ENCODE measurements at places on chromosomes 12 and 14.

DNA sequence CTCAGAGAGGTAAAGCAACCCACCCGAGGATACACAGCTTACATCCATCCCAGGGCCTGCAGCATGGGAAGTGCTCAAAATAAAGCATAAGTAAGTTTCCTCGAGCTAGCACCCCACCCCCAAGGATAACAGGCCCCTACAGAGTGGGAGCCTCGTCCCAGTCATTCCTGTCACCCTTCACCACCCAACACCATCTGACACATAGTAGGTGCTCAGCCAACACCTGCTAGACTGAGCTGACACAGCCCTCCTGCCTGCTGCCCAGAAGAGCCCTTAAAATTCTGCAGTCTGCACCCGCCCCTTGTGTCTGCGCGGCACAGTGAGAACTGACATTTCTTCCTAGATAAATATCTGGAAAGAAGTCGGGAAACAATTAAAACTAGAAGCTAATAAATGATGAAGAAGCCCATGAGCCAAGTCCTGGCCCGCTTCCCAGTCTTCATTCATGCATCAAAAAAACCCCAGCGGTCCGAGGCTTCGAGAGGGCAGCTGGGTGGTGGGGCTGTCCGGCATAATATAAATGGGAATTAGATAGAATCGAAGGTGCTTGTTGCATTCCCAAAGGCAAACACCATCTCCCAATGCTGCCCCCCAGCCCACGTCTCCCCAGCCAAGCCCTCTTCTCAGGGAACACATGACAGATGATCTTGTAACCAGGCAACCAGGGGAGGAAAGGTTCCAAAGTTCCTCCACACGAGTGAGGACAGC, 76.2 kb downstream of the BCL11B start:
- DNase-seq, result no peak

DNA sequence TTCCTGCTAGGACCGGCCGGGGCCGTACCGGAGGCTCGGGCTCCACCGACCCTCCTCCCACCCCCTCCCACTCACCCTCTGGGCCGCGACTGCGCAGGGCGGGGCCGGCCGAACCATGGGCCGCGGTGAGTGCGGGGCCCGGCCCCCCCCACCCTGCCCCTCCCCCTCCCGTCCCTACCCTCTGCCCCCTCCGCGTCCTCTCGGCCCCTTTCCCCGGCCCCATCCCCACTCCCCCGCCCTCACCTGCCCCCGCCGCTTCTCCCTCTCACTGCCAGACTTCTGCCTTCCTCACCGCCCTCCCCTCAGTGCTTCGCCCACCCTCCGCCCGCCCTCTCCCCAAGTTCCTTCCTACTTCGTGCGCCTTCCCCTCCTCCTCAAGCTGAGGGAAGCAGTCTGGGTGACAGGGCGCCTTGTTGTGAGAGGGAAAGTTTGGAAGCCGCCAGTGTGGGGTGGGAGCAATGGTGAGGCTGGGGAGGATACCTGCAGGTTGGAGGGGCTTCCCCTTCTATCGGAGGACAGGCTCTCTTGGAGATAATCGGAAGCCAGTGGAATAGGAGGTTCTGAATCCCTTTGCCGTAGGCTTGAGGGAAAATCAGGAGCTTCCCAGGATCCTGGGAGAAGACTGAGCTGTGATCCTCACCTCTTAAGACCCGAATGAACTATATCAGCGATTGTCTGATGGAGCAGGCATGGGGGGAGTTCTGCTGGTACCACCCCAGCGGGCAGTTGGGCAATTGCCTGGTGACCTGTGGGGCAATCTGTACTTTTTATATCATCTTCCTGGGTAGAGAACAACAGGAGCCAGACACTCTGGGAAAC, 472 bp downstream of the MBD6 start:
- DNase-seq, result peak; percentile 36

GRCh38 chr12:117889098-117889497, 79.7 kb downstream of the KSR2 start:
- no peak for DNase-seq

DNA sequence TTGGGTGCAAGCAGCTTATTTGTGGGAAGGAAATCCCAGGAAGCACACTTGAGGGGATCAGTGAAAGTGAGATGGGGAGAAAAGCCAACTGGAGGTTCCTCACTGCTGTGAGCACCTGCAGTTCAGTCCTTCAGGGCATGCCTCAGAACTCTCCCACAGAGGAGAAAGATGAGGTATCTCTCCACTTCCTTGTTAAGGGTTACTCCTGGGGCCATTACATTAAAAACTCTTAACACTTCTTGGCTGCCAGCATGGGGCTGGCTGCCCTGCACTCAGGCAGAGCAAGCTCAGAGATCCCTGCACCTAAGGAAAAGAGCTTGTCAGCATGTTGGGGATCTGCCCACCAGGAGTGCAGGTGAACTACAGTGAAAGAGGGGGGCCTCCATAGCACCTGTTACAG, 28.8 kb downstream of the FERMT2 start:
- DNase-seq, result no peak

DNA sequence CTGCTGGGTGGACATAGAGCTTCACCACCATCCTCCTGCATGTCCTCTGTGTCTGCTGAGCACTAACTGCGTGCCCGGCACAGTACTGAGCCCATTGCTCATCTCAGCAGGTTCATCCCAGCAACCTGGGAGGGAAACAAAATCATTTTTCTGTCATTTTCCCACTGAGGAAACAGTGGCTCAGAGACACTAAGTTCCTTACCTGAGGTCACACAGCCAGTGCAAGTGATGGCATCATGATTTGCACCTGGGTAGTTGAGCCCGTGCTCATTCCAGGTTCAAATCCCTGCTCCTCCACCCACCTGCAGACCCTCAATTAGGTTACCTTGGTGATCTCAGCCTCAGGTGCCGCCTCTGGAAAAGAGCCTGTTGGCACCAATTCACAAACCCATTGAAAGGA, 23.4 kb downstream of the RNFT2 start:
- DNase-seq, result no peak

- DNase-seq, result no peak
Measured at GRCh38 chr12:14927267-14927666, 11.1 kb downstream of the ERP27 start.

GRCh38 chr12:125245581-125246557, 180.6 kb downstream of the AACS start:
- no peak for DNase-seq

DNA sequence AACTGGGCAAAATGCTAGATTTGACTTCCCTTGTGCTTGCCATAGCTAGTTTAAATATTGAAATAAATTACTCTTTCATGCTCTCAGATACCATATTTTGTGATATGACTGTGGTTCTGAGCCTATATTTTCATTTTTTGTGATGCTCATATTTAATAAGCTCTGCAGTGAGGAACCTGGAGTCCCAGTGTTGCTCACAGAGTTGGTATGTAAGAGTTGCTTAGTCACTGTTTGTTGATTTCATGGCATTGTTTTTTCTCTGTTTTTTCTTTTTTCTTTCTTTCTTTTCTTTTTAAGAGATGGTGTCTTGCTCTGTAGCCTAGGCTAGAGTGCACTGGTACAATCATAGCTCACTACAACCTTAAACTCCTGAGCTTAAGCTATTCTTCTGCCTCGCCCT, 750.5 kb upstream of the TMEM132C start:
- no peak for DNase-seq

GRCh38 chr12:92062539-92063493, 82.8 kb downstream of the BTG1 start:
- DNase-seq, result no peak

- no peak for DNase-seq
Measured at GRCh38 chr12:121953117-121953692, 34.8 kb downstream of the CFAP251 start.

DNA sequence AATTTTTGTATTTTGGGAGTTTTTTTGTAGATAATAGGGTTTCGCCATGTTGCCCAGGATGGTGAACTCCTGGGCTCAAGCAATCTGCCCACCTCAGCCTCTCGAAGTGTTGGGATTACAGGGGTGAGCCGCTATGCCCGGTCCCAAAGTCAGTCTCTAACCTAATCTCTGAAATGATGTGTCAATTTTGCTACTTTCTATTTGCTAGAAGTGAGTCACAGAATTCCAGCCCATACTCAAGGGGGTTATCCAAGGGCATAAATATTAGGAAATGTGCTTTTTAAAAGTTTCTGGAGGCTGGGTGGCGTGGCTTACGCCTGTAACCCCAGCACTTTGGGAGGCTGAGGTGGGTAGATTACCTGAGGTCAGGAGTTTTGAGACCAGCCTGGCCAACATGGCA, 40.5 kb downstream of the RESF1 start:
- no peak for DNase-seq

DNA sequence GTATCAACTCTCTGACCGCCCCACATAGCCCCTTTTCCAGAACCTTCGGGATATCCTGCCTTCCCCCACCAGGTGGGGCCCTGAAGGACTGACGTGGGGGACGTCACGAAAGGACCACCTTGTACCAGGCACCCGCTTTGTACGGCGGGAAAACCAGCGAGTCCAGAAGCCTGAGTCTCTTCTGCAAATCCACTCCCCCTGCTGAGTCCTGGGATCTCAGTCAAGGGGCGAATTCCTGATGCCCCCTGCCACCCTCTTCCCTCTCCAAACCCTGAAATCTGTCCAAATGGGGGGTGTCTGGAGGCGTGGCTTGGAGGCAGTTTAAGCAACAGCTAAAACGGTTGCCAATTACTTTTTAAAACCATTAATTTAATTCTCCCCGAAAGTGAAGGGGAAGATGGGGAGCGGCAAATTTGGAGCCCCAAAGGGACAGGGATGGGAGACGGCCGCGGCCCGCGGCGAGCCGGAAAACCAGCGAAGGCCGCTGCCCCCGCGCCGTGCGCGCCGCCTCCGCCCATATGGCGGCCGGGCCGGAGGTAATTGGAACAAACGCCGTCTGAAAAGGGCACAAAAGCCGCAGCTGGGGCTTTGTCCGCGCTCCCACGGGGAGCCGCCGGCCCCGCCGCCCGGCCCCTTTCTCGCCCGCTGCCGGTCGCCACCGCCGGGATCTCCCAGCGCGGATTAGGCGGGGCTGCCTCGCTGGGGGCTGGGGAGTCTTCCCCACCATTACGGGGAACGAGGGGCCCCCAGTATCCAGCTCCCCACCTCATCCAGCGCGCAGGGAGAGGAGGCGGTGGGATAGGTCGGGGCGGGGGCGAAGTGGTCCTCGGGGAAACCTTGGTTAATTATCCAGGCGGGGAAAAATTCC, 6.6 kb downstream of the LHX5 start:
- DNase-seq, result no peak

DNA sequence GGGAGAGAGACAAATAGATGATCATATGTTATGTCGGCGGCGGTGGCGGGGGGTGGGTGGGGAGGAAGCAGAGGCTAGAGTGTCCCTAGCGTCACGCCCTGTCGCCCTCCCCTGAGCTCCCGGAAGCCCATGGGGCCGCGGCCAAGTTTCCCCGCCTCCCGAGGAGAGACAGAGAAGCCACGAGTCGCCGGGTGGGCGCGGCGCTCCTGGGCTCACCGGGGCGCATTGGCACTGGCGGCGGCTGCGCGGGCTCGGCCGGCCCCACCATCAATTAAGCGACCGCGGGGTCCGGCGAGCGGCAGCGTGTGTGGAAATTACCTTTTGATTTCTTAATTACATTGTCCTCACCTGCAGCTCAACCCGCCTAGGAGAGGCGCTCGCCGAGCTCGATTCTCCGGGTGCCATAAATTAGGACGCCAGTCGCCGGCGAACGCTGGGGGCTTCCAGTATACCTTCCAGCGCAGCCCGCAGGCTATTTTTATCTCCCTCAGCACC, 119.9 kb upstream of the LHX5 start:
- DNase-seq, result no peak

- DNase-seq, result no peak
Measured at GRCh38 chr14:54462048-54462447, 20.9 kb upstream of the CNIH1 start.

DNA sequence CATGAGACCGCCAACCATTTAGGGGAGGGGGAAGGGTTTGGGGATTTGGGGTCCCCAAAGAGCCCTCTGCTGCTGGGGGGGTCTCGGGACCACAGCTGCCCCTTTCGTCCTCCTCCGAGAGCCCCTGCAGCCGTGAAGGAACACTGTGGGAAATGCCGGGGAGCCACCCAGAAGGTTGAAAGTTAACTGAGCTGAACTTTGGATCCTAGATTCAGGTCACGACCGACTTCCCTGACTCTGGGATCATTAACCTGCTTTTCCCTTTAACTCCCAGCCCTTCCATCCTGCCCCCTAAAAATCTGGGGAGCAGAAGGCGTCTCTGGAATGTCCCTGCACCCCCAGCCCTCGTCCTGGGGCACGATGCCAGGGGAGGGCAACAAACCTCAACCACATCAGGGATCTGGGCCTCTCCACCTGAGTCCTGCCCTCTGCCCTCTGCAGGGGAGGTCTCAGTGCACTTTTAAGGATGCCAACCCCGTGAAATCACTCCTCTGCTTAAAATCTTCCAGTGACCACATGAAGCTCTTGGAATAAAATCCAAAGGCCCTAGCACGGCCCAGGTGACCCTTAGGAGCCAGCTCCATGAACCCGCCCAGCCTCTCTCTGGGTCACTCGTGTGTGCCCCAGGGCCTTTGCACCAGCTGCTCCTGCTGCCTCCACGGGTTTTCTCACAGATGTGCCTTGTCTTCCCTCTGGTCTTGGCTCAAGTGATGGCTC, 95.0 kb downstream of the RFLNA start:
- DNase-seq, result no peak

DNA sequence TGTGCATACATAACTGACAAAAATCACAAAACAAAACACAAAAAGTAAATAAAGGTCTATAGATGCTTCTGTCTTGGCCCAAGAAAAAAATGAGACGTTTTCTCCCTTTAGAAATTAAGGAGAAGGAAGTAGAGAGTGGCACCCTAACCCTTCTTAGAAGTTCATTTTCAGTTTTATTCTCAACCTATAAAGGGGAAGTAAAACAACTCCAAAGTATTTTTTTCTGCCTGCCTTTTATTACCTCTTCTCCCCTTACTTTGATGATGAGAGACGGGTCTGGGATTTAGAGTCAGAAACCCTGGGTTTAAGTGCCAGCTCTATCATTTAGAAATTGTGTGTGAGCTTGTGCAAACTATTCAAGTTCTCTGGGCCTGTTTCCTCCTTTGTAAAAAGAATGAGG, 2.8 kb downstream of the PRIM1 start:
- no peak for DNase-seq

GRCh38 chr12:116264525-116265070, 12.9 kb downstream of the MED13L start:
- no peak for DNase-seq

DNA sequence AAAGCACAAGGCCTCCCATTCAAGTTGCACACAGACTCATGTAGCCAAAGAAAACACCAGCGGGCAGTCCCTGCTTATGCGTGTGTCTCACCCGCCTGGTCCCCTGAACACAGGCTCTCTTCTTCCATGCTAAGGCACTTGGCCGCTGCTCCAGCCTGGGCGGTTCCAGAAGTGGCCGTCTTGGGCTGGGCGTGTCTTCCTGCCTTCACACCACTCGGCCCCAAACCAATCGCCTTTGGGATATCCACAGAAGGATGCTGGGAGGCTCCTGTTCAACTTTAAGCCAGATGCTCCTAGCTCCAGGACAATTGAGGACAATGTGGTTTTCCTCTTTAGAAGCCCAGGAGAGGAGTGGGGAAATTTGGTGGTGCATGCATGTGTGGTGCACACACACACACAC, 2.2 kb downstream of the SCARB1 start:
- no peak for DNase-seq
